ENCODE measurements at places on chromosomes 2 and 18.

DNA sequence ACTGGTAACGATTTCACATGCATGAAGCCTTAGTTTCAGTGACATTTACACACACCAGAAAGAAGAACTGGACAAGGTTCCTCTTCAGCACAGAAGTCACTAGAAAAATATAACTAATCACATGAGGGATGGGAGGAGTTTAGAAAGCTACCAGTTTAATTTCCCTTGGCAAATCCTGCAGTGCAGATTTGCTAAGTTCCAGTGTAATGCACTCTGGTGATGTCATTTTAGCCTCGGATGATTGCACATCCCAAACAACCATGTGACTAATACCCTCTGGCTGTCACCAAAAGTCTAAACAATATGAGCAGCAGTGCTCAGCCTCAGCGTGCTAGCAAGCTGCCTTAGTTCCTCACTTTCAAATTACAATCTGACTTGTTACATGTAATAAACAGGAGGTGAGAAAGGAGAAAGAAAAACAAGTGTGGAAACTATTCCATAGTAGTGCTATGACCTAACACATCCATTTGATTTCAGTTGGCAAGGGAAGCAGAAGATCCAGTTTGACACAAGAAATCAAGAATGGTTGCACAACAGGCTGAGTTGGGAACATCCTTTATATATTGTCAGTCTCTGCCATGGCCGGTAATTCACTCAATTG is 35.3 kb upstream of the PPP1CB start:
- peak; percentile 86 for DNase-seq

GRCh38 chr2:74908748-74909444 is 49.5 kb upstream of the POLE4 start:
- DNase-seq, result no peak

- DNase-seq, result no peak
Observed at GRCh38 chr2:85393836-85394235, 16.3 kb downstream of the CAPG start.

GRCh38 chr18:5462227-5462626 is 81.6 kb downstream of the EPB41L3 start:
- no peak for DNase-seq

- no peak for DNase-seq
Observed at GRCh38 chr2:188965563-188965962, 8.6 kb upstream of the COL3A1 start.

DNA sequence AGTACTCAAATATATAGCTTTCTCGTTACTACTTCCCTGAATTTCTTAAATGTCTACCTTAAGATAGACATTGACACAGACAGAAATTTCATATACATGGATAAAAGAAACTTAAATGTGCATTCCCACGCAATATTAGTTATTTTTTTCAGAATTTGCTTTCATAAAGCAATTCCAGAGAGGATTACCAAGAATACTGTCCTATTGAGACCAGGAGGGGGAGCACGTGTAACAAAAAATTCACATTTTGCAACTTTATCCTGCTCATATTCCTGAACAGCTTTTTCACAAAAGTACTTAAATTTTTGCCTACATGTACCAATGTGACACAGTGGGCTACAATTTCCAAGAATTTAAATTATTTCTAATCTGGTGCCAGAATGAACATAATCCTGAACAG is 30.7 kb upstream of the ERCC3 start:
- DNase-seq, result peak; percentile 42

- DNase-seq, result peak; percentile 69
Observed at GRCh38 chr2:68284896-68285295, 32.6 kb upstream of the PPP3R1 start.

- DNase-seq, result no peak
Observed at GRCh38 chr2:224976629-224977525, 65.4 kb downstream of the DOCK10 start.

- no peak for DNase-seq
Observed at GRCh38 chr2:114219456-114219855, 223.0 kb upstream of the DPP10 start.

DNA sequence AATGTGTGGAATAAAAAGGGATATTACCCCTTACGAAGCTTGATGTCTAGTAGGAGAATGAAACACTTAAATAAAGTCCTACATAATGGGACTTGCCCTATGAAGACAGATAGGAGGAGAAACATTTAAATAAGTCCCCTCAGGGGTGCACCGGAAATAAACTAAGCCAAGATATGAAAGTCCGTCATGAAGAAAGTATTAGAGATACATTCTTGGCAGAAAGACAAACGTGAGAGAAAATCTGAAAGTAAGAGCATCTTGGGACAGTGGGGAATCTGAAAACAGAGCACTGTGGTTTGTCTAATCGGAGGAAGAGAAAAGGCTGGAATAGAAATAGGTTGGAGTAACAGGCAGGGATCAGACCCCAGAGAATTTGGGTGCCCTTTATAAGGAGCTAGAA is 516.9 kb upstream of the DSEL start:
- DNase-seq, result no peak

- no peak for DNase-seq
Observed at GRCh38 chr2:236505041-236505440, 64.6 kb upstream of the ACKR3 start.

- DNase-seq, result no peak
Observed at GRCh38 chr2:209383212-209383611, 40.6 kb upstream of the MAP2 start.

DNA sequence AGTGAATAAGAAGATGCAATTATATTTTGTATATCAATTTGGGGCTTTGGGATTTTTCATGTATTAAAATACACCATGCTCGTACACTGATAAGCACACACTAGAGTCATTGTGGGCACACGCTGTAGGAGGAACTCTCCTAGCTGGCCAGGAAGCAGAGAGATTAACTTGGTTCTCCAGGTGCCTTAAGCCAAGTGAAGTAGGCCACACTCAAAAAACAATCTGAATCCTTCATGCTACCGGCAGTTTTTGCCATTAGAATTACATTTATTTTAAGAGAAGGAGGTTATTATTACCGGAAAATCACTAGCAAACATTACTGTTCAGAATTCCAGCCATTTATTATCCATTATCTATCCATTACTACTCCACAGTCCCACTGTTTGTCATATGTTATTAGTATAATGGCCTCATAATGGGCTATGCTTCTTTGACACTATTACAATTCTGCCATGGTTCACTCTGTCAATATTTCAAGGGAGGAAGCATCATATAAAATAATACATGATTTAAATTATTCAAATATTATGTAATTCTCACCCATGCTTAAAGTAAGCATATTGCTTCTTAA is 214.4 kb downstream of the L3MBTL4 start:
- no peak for DNase-seq

GRCh38 chr2:230124757-230125431 is 56.2 kb upstream of the SLC16A14 start:
- no peak for DNase-seq

DNA sequence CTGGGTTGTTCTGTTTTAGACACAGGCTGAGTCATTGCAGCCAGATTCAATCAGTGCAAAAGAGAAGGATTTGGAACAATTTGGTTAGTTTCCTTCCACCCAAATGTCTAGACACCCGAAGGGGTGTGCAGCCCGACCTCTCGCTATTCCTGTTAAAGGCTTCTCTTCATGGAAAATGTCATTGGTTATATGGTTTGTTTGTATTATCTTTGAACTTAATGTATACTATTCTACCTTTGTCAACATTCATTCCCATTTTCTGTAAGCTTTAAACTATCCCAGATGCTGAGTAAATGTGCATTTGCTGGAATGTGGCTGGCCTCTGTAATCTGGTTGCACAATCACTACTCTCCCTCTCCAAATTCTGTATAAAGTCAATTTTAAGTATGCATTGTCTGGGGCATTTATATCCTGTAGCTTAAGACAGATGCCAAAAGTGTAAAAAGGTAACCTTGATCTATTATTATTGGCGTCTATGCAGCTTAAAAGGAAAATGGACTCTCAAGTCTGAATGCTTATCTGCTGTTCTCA is 80.4 kb upstream of the RND3 start:
- DNase-seq, result no peak

GRCh38 chr18:75635096-75635495 is 207.6 kb upstream of the SMIM21 start:
- no peak for DNase-seq

DNA sequence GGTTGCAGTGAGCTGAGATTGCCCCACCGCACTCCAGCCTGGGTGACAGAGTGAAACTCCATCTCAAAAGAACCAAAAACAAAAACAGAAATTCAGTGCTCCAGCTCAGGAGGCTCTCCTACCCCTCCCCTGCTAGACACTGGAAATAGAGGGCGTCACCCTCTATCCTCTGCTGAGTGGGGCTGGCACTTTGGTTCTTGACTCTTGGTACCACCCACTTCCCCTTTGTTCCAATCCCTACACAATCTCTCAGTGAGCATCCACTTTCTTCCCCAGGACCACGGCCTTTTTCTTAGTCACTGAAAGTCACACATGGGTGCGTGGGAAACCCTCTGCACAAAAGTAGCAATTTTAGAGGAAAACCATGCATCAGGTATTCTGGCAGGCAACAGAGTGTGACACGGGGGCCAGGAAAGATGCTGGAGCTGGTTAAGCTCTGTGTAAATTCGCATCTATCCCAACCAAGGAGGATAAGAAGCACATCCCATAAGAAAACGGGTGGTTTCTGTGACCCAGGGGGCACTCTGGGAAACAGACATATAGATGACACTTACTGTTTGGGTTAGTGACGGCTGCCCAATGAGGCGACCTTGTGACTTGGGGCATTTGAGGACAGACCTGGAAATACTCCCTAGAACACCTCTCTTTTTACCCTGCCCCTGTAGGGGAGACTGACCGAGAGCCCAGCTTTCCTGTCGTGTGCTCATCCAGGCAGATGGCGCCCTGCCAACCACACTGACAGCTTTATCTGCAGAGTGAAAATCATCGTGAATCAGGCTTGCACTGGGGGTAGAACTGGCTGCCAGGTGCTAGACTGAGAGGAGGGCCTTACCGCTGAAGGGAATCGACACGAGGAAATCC is 7.7 kb downstream of the HJURP start:
- no peak for DNase-seq

DNA sequence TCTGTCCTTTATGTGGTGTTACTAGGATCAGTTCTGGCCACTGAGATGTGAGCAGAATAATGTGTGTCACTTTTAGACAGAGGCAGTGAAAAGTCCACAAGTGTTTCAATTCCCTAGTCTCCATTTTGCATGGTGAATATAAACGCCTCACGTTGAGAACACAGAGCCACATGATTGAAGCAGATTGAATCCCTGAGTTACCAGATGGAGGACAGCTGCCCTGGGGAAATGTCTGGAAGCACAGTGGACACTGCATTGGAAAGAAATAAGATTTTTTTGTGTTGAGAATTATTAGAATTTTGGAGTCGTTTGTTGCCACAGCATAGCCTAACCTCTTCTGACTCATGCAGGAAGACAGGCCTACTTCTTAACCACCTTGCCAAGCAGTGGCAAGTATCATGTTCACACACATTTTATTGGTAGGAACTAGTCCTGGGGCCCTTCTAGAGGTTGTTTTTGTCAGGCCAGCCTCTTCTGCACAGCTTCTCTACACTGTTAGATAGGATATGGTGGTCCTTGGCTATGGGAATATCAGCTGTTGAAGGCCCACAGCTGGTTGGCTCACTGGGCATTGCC is 188.6 kb downstream of the TMEM182 start:
- DNase-seq, result no peak

DNA sequence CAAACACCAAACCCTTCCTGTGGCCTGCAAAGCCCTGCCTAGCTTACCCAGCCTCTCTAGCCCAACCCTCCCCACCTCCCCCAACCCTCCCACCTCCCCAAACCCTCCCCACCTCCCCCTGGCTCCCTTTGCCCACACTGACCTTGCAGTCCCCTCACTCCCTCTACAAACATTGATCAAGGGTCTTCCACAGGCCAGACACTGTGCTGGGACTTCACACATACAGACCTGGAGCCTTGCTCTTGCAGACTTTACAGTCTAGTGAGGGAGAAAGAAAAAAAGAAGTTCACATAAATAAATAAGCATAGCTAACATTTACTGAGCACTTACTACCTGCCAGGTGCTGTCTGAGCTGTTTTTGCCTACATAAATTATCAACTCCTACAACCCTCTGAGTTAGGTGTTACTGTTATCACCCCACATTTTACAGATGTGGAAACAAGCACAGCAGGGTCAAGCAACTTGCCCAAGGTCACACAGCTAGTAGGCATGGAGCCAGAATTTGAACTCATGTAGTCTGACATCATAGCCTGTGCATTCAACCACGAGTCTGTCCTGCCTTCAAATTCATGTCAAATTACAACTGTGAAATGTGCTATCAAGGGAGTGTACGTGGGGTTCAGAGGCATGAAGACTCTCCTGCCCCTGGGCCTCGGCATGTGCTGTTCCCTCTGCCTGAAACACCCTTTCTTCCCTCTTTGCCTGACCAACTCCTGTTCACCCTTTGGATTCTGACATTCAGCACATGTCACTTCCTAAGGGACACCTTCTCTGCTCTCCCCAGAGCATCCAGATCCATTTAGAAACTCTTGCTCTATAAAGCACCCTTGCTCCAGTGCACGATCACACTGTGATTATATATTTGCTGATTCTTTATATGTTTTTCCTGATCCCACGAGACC is 209.9 kb downstream of the TNS1 start:
- DNase-seq, result no peak

DNA sequence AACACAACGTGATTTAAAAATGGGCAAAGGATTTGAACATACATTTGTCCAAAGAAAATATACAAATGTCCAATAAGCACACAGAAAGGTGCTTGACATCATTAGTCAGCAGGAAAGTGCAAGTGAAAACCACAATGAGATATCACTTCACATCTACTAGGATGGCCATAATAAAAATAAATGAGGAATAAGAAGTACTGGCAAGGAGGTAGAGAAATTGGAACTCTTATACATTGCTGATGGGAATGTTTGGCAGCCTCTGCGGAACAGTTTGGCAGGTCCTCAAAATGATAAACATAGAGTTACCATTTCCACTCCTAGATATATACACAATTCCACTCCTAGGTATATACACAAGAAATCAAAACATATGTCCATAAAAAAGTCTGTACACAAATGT is 51.0 kb upstream of the PGAP1 start:
- DNase-seq, result peak; percentile 39

DNA sequence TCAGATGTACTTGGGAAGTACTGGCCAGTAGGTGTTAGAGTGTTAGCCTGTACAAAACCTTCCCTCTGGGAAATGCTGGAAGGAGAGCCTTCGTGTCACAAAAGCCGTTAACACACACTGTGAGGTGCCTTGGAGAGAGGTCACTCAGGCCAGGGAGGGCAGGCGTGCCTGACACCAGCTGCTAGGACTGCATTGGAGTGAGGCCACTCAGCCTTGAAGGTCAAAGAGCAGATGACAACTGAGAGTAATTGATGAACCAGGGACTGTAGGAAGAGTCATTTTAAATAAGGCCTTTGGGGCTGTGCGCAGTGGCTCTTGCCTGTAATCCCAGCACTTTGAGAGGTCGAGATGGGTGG is 45.4 kb downstream of the ASAP2 start:
- no peak for DNase-seq

GRCh38 chr2:50125246-50125645 is 906.7 kb downstream of the NRXN1 start:
- peak; percentile 13 for DNase-seq

GRCh38 chr2:102392942-102393341 is 30.0 kb upstream of the IL18RAP start:
- DNase-seq, result no peak

- peak; percentile 77 for DNase-seq
Observed at GRCh38 chr2:221370076-221370856, 201.8 kb downstream of the EPHA4 start.
